Stimulated activated CD8-positive, alpha-beta memory T cell treated with anti-CD3 and anti-CD28 coated beads, Interleukin-4, amount 100 ng/mL, for 1 hour (primary cell): ENCODE measurements at places on chromosomes 11 and 22.
A peak's percentile ranks its signal among the peaks of the same experiment; 100 is the strongest.

GRCh38 chr22:46732041-46732379 lies 6.0 kb downstream of the CERK start:
- DNase-seq, result no peak

GRCh38 chr22:17783312-17783711 lies 9.0 kb upstream of the BID start:
- no peak for DNase-seq

GRCh38 chr11:38176686-38177322 lies 1578.8 kb upstream of the RAG2 start:
- DNase-seq, result no peak

GRCh38 chr22:37521236-37521739 lies 2.1 kb upstream of the CARD10 start:
- no peak for DNase-seq

GRCh38 chr11:3783611-3784010 lies 13.7 kb downstream of the NUP98 start:
- no peak for DNase-seq

GRCh38 chr11:33857933-33858371 lies 33.9 kb downstream of the LMO2 start:
- peak; percentile 45 for DNase-seq

DNA sequence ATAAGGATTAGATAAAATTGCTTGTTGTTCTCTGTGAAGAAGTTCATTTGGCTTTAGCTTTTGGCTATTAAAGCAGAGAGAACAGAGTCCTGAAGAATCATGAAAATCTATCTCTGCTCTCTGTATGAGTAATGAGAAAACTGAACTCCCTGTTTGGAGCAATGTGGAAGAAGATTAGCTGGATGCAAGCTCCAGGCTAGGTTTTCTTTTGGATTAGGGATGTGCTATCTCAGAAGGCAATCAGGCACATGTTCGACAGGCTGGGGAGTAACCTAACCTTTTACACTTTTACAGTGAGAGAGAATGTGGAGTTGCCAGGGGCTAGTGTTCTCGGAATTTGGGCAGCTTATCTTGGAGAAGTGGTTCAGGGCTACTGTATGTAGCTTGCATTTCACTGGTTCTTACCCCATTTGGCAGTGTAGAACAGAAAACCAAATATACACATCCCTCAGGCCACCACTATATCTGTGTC lies 8.5 kb upstream of the SLN start:
- DNase-seq, result no peak

GRCh38 chr11:36367806-36368680 lies 72.0 kb downstream of the PRR5L start:
- DNase-seq, result no peak

DNA sequence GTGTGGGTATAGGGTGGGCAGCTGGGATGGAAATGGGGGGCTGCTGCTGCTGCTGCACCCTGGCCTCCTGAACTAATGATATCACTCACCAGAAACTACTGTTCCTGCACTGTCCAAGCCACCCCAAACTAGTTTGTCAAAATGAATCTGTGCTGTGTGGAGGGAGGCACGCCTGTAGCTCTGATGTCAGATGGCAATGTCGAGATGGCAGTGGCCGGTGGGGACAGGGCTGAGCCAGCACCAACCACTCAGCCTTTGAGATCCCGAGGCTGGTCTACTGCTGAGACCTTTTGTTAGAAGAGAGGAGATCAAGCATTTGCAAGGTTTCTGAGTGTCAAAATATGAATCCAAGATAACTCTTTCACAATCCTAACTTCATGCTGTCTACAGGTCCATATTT lies 1.3 kb downstream of the RAG1 start:
- DNase-seq, result no peak

DNA sequence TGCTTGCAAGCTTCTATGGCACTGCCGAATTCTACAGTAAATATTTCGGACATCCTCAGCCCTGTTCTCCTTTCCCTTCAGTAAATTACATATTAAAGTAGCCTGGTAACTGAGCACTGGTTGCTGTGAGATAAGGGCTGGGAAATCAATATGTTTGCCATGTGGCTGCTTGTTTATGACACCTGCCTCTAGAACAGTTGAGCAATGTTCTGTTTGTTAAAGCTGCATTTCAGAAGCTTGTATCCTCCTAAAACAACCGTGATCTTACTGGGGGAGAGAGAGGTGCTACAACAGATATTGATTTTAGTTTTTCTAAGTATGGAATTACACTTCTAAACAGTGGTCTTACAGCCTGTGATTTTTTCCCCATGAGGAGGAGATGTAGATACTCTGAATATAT lies 39.4 kb downstream of the ZBTB16 start:
- no peak for DNase-seq

DNA sequence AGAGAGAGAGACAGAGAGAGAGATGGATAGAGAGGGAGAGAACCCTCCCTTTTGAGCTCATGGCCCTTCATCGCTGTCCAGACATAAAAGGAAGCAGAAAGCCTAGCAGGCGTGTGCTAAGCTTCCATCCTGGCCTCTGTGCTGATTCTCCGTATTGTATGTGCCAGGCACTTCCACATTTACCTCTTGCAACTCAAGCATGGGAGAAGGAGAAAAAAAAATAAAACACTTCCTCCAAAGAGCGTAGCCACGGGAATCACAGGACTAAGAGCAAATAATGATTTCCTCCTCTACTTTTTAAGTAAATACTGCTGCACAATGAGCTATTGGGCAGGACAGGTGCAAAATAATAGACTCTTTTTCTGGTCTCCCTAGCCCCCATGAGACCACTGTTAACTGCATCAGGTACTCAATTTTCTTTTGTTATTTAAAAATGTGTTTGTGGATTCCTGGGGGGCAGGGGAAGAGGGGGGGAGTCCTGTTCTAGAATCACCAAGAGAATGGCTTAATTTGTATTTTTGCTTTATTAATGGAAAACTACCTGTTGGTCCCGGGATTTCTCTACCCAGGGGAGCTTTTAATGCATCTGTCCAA lies 154.3 kb downstream of the NXPE2 start:
- no peak for DNase-seq

- DNase-seq, result no peak
Measured at GRCh38 chr11:68710409-68710808, 26.1 kb downstream of the GAL start.
